ENCODE measurements at places on chromosomes 2 and 18.

DNA sequence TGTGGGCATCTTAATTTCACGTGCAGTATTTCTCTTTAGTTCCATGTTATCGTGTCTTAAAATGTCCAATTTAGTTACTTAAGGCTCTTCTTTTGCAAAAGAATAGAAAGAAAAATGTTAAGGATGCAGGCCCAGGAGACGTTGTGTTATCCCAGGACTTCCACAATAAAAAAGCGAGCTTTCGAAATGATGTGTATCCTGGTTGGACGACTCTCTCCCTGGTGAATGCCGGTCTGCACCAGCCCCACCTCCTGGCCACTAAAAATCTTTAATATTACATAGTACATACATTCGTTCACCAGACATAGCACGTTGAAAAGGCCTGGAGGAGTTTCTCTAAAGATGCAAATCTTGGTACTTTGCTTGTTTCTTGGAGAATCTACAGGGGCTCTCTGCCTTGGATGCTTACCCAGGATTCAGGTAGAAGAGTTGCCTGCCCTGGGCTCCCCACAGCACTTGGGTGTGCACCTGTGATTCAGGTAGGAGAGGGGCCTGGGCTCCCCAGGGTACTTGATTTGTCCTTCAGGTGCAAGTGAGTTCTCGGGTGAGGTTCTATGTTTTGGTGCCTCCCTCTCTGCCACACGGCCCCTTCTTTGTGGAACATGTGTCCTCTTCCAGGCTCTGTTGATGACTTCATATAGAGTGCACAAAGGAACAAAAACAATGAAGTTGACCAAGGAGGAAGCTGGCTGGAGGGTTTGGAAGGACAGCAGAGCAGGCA, 26.6 kb downstream of the TWIST2 start:
- no peak for DNase-seq

GRCh38 chr2:234533626-234534025, 36.7 kb upstream of the ARL4C start:
- no peak for DNase-seq

DNA sequence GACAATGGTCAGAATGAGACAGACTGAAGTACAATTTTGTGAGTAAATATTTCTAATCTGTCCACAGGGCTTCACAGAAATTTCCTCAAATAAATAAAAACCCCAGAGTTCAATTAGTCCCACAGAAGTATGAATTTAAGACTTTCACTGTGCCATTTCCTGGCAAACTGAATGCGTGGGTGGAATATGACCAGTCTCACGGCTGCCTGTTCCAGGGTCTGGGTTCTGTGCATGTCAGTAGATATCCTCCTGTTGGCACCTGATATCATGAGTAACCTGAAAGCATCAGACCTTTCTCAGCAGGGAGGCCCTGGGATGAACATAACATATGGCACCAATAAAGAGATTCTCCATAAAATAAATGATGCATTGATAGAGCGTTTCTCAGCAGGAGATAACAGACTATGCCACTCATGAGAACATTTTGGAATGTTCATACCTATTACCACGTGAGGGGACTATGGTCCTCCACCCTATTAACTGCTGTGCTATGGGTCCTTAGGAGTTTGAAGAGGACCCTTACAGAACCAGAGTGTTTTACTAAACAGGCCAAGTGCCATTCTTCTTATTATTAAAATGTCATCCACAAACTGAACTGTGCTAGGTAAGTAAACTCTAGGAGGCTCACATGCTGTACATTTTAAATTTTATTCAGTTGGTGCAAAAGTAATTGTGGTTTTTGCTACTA, 10.6 kb upstream of the MALL start:
- DNase-seq: no peak

DNA sequence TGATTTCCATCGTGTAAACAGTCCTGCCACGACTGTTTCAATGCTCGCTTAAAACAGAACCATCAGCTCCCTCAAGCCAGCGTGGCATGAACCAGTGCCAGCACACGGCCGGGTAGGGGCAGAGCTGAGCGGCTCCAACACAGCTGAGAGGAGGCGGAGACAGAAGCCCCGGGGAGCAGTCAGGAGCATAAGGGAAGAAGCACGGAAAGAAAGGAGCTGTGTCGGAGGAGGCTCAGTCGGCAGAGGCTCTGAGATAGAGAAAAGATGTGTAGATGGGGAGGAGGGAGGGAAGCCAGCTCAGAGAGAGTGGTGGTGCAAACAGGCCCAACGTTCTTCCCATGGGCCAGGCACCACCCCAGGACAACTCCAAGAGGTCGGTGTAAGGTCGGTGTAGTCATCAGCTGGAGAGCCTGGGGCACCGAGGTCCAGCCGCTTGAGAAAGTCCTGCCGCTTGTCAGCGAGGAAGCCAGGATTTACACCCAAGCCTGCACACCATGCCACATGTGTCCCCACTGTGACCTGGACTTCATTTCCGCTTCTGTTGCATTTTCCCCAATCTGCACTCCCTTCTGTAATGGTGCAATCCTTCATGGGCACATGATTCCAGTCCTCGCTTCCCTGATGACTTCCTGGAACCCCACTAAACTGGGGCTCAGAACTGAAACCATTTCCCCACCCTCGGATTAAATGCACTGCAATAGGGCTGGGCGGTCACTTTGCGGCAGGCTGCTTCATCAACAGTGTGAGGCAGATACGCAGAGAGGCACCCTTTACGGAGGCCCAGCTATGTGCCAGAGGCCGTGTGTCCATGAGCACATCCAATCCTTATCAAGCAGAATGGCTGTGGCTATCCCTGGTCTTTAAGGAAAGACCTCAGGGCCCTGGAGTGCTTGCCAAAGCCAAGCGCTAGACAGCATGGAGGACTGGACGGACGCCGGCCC, 43.5 kb downstream of the CYP27C1 start:
- DNase-seq: no peak

GRCh38 chr2:121235542-121235941, 49.5 kb downstream of the TFCP2L1 start:
- no peak for DNase-seq

DNA sequence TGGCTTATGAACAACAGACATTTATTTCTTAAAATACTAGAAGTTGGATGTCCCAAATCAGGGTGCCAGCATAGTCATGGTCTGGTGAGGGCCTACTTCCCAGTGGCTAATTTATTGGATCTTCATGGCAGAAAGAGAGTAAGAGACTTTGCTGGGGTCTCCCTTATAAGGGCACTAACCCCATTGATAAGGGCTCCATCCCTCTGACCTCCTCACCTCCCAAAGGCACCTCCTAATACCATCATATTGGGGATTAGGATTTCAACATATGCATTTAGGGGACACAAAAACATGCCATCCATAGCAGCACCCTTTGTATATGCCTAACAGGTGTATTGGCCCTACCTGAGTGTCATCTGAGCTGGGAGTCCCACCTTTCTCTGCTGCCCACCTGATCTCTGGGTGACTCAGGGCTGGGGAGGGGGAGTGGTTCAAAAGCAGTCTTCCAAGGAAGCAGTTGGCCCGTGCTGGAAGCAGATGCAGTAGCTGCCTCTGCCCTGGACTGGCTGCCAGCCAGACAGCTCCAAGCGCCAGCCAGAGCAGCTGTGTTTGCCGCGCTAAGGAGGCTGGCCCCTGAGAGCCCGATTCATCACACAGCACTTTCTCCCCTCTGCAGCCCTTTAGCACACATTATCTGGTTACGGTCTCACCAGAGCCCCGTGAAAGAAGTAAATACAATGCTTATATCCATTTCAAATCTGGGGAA, 84.6 kb downstream of the SMAD7 start:
- DNase-seq: no peak

DNA sequence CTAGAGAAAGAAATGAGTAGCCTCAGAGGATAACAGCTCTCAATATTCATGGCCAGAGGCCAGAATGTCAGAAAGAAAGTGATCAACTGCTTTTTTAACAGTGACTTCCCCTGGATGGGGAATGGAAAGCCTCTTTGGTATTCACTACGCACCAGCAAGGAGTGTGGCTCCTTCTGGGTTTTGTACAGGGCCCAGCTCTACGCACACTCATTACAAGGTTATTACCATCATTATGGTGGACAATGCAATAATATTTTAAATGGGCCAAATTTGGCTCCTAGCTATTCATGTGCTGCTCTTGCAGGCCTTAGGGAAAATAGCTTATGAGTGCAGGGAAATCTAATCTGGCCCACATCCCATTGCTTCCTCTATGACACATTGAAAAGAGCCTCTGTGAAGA, 1149.5 kb upstream of the FANCL start:
- DNase-seq: no peak

- DNase-seq: no peak
These were observed 525.6 kb downstream of the MBD2 start for GRCh38 chr18:53698907-53699306.

DNA sequence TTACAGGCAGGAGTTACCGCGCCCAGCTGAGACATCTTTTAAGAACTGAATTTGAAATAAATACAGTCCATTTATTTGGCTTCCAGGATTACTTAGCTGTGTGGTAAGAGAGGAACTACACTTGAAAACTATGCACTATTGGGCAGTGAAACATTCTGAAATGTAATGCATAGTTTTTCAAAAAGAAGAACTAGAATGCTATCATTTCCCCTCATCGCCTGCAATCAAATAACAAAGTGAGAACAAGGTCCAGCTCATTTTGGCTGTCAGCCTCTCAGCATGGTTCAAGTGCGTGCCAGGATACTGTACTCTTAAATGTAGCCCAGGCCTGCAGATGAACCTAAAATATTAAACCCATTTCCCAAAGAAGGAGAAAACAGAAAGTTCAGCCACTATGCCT, 76.6 kb upstream of the ARL5A start:
- DNase-seq: no peak

DNA sequence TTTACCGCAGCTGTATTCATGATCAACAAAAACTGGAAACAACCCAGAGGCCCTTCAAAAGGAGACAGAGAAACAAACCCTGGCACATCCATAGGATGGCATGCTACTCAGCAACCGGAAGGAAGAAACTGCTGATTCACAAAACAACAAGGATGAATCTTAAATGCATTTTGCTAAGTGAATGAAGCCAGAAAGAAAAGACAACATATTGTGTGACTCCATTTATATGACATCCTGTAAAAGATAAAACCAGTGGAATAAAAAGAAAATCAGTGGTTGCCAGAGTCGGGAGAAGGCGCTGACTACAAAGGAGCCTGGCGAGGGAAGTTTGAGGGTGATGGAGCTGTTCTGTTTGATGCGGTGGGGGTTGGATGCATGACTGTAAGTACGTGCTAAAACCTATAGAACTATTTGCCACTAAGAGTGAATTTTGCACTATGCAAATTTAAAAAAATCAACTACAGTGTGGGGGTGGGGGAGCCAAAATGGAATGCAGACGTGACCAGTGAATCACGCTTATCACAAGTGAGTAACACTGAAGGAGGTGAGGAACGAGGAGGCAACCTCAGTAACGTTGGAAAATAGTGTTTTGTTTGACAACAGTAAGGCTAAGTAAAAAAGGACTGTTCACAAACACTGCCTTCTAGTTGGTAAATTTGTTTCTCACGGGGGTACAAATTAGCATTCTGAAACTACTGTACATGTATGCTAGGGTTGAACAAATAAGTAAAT, 108.9 kb downstream of the INHBB start:
- no peak for DNase-seq

DNA sequence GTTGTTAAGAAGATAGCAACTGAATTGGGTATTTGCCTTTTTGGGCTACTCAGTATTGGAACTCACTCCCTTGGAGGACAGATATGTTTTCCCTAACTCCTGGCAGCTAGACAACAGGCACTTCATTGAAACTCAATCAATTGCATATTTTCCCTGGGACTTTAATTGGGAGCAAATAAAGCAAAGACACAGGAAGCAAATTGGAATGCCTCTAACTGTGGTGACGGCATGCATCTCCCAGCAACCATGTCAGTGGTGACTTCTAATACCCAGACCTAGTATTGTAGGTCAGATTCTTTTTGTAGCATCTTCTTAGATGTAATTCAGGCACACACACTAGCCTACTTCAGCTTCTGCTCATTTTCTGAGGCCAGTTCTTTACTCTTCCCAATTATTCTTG, 164.2 kb upstream of the SETBP1 start:
- DNase-seq: no peak

- DNase-seq: no peak
These were observed 40.2 kb upstream of the LRRC30 start for GRCh38 chr18:7190547-7191156.

DNA sequence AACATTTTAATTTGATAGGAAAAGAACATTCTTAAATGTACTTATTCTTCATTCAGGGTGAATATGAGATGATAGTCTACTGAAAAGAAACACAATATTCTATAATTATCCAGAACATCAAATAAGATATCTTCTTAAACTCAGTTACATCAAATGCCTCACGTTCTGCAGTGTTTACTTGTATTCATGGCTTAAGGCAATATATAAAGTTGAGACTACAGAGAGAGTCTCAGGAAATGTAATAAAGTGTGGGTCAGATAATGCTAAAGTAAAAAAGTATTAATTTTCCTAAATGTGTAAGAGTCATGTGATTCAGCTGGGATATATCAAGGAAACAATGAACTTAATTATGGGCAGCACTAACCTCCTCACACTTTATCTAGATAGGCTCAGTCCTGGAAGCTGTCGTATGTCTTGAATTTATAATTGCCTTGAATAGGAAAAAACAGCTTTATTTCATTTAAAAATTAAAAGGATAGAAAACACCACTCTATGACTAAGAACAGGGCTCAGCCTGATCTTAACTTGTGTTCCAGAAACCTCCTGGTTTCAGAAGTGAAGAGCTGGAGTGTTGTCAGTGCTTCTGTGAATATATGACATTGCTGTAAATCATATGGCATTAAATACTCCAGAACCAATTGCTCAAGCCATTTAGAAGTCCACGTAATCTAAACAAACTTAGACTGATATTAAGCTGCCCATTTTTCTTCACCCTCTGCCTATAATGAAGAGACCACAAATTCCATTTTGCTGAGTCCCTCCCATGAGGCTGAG, 240.2 kb downstream of the FSIP2 start:
- no peak for DNase-seq

DNA sequence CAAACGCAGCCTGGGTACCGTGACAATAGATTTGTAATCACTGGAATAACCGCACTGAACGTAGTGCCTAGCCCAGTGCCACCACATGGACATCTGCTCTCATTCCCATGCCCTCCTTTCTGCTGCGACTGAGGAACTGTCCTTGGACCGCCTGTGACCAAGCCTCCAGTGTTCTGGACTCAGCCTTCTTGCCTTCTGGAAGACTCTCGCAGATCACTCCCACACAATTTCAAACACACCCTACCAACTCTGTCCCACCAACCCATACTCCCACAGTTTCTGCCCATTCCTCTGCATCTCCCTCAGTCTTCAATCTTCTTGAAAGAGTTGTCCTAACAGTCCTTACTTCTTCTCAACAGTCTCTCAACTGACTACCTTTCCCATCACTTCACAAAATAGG, 2.1 kb downstream of the RNF149 start:
- no peak for DNase-seq

- DNase-seq: no peak
These were observed 48.2 kb downstream of the FBXO48 start for GRCh38 chr2:68418855-68419254.

DNA sequence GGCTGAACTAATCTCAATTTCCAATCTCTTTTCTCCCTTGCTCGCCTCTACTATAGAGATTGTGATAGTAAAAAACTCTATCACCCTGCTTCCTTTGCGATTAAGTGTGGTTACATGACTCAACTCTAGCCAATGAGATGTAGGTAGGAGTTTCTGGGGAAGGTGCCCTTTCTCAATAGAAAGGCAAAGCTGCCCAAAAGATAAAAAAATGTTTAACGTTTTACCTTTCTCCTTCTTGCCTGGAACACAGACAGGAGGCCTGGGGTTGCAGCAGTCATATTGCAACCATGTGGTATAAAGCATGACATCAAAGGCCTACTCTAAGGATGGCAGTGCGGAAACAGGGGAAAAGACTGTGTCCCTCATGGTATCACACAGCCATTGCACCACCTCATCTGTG, 31.5 kb downstream of the TMEM37 start:
- no peak for DNase-seq

GRCh38 chr18:21167641-21168377, 56.2 kb upstream of the ROCK1 start:
- DNase-seq: no peak

- no peak for DNase-seq
These were observed 217.0 kb upstream of the BOD1L2 start for GRCh38 chr18:56929886-56930285.

Data from stimulated activated CD4-positive, alpha-beta T cell treated with anti-CD3 and anti-CD28 coated beads, Interleukin-1b, Interleukin-23, amount 100 ng/mL, for 1 hour (primary cell).